H7 (cell line): ENCODE measurements at places on chromosomes 6 and 20. TPM values are rescaled to one million over a fixed set of nuclear protein-coding genes. Genes with fewer than 3 reads are reported as not detected.
A peak's percentile ranks its signal among the peaks of the same experiment; 100 is the strongest.

DNA sequence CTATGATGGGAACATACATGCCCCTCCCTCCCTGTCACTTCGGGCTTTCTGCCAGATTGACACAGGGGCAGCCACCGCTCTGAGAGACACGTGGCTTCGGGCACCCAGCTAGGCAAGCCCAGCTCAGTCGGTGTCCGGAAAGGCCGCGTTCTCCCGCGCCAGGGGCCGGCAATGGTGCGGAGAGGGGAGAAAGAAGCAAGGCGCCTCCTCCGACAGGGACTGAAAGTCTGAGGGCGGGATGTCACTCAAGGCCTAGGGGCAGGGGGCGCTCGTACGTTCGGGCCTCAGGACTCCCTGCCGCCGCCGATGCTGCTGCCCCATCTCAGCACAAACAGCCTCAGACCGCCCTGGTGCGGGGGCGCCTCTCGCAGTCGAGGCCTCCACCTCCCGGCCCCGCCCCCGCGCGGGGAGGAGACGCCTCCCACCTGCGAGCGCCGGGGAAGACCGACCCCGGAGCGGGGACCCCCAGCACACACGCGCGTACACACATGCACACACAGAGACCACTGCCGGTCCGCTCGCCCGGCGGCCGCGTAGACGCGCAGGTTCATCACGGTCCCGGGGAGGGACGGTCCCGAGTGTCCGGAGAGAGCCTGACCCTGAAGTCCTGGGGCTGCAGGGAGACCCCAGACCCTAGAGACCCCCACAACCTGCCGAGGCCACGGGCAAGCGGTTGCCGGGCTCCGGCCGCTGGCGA lies 1.9 kb downstream of the GRM4 start:
- peak; percentile 96 for DNase-seq

DNA sequence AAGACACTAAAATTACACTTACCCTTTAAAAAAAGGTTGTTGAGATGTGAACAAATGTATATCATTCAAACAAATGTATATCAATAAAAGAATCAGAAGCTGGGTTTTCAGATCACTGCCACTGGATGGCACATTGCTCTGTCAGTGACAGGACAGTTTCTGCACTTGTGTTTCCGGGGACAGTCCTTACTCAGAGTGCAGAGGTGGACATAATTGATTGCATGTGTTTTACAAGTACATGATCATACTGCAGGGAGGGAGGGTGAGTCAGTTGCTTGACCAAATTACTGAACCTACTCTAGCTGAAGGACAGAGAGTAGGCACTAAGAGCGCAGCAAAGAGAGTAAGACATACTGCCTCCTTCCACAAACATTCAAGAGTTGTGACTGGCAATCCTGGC lies 302.3 kb downstream of the TENT5A start:
- DNase-seq = no peak

GRCh38 chr20:25478889-25479568 lies 71.6 kb downstream of the GINS1 start:
- no peak for DNase-seq

GRCh38 chr6:123323452-123324329 lies 313.1 kb downstream of the TRDN start:
- DNase-seq = no peak

GRCh38 chr6:41824571-41825569 lies 37.4 kb downstream of the TOMM6 start:
- DNase-seq = no peak

DNA sequence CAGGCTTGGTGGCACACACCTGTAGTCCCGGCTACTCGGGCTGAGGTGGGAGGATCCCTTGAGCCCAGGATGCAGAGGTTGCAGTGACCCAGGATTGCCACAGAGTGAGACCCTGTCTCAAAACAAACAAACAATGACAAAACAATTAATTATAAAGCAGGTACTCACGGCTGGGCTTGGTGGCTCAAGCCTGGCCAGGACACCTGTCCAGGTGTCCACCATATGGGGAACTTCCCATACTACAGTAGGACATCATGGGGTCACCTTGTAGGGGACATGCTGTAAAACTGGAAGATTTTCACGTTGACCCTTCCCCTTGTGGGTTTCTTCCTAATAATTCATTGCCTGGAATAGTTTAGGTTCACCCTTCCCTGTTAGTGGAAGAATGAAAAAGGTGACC lies 30.7 kb upstream of the RPL7L1 start:
- DNase-seq = no peak

DNA sequence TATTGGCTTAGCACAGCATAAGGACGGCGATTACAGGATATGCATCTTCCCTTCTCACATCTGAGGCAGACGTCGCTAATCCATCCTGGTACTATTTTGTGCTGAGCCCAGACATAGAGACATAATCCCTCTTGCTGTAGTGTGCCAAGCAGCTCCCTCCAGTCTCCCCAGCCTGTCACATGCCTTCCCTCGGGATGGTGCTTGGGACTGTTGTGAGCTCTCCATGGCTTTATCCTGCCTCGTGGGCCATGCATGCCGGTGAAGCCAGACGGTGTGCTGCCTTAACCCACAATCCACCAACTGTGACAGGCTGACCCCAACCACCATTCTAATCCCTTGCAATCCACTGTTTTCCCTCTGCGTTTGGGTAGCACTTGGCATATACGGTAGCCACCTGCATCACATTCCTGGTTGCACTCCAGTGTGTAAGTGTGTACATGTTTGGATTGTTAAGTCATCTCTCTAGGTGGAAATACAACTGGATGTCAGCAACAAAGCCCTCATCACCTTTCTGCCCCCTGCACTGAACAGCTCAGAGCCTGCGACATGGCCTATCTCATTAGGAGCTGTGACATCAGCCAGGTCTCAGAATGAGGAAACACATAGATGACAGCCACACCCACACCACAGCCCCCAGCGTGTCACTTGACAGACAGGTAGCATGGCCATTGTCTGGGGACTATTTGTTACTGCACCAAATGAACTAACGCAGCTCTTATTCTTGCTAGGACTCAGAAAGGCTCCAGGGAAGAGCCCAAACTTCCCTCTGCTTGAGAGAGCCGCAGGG lies 374.8 kb upstream of the CDH4 start:
- no peak for DNase-seq

DNA sequence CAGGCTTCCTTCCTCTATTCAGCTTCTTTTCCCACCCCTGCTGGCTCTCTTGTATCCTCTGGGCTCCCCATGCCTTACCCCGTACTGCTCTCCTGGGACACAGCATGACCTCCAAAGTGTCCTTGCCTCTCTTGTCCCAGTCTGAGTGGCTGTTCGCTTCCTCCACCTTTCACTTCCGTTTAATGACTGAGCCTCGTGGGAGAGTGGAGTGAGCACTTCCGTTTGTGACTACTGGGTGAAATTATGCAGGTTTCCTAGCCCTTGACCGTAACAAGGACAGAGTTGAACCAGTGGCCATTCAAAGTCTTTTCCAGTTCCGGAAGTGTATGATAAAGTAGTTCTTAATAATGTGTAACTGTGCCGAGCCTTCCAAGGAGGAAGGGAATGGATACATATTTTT lies 109.2 kb downstream of the ARID1B start:
- no peak for DNase-seq

- DNase-seq = no peak
These were observed 33.4 kb upstream of the SCRT2 start for GRCh38 chr20:708956-709355.

DNA sequence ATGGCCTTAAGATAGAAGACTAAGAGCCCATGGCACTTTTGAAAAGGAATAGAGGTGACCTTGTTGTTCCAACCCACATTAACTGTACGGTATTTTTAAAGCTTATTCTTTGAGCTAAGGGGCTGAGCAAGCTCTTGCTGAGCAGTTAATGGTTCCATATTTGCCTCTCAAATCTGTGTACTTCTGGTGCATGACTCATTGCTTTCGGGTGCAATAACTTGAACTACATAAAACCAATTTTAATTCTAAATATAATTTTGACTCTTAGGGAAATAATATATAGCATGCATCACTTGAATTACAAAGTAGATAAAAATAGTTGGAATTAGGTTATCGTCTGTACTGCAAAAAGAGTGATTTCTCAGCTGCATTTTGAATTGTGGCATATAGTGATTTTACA lies 348.1 kb upstream of the CITED2 start:
- DNase-seq = no peak

DNA sequence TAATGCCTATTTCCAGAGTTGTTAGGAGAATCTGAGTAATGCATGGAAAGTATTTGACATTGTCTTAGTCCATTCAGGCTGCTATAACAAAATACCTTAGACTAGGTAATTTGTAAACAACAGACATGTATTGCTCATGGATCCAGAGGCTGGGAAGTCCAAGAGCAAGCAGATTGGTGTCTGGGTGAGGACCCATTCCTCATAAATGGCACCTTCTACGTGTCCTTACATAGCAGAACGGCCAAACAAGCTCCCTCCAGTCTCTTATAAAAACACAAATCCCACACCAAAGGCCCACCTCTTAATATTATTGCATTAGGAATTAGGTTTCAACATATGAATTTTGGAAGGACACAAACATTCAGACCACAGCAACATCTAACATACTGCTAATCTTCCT lies 30.2 kb downstream of the MBOAT1 start:
- no peak for DNase-seq

GRCh38 chr20:44087051-44087856 lies 99.7 kb downstream of the JPH2 start:
- no peak for DNase-seq

- DNase-seq = no peak
These were observed 29.2 kb downstream of the CCDC170 start for GRCh38 chr6:151523034-151523433.

Gene EPHA7
- total RNA-seq = 6.6 and 10.2 TPM in 2 replicates

Gene ARFGEF3
- total RNA-seq = 7.0 and 11.0 TPM in 2 replicates

Gene KIF6
- 0.80 and 1.1 TPM in 2 replicates for total RNA-seq

Gene HCK
- total RNA-seq = 0.70 and 0.76 TPM in 2 replicates

Gene ATP6V1G2
- total RNA-seq = 3.5 and 7.0 TPM in 2 replicates

Gene IFT52
- total RNA-seq = 27.6 and 42.6 TPM in 2 replicates

Gene ARFRP1
- 24.2 and 26.2 TPM in 2 replicates for total RNA-seq

Gene SYTL3
- 0.74 and 1.2 TPM in 2 replicates for total RNA-seq

Gene ROS1
- total RNA-seq = not detected in 2 replicates

Gene GMPR
- total RNA-seq = 1.4 and 5.1 TPM in 2 replicates

Gene NOX3
- total RNA-seq = not detected in 2 replicates

Gene GPLD1
- total RNA-seq = 2.0 and 2.5 TPM in 2 replicates

Gene DZANK1
- 1.7 and 2.8 TPM in 2 replicates for total RNA-seq
